Right lung (tissue), 10 donors: ENCODE measurements at places on chromosomes 1 and 21.

DNA sequence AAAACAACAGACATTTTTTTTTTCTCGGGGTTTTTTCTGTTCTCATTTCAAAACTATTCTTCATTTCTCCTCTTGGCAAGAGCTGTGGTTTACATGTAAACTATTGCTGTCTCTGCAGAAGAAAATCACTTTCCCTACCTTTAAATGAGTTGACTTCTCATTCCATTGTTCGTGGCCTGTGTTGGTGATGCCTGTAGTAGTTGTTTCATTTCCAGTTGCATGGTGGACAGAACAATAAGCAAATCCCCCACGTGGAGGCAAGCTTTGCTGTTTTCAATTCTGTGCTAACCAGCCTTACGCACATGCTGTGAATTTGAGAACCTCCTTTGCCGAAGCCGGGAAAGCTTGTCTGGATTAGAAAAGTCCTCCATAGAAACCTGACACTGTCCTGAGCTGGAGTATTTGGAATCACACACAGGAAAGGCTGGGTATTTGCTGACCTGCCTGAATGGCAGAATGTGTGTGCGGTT is 26.2 kb upstream of the MAP3K7CL start:
- no peak for DNase-seq

GRCh38 chr1:248858096-248858890 is 592 bp downstream of the ZNF692 start:
- DNase-seq = peak; percentile 69

DNA sequence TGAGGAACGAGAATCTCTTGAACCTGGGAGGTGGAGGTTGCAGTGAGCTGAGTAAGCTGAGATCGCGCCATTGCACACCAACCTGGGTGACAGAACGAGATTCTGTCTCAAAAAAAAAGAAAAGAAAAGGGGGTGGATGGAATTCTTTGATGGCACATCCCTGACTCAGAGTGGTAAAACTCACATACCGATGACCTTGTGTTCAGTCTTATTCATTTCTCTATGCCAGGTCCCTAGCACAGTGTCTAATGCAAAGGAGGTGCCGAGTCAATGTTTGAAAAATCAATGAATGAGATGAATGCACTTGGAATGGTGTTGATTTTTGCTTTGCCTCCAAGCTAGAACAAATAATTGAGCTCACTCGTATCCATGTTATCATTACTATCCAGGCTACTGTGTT is 18.5 kb upstream of the FAM20B start:
- no peak for DNase-seq

- DNase-seq = no peak
Observed at GRCh38 chr1:64922336-64922735, 44.0 kb downstream of the JAK1 start.

- peak; percentile 1 for DNase-seq
Observed at GRCh38 chr1:170927955-170928840, 7.1 kb upstream of the MROH9 start.
